ENCODE measurements at places on chromosomes 4 and X. TPM values are rescaled to one million over a fixed set of nuclear protein-coding genes. Genes with fewer than 3 reads are reported as not detected.

DNA sequence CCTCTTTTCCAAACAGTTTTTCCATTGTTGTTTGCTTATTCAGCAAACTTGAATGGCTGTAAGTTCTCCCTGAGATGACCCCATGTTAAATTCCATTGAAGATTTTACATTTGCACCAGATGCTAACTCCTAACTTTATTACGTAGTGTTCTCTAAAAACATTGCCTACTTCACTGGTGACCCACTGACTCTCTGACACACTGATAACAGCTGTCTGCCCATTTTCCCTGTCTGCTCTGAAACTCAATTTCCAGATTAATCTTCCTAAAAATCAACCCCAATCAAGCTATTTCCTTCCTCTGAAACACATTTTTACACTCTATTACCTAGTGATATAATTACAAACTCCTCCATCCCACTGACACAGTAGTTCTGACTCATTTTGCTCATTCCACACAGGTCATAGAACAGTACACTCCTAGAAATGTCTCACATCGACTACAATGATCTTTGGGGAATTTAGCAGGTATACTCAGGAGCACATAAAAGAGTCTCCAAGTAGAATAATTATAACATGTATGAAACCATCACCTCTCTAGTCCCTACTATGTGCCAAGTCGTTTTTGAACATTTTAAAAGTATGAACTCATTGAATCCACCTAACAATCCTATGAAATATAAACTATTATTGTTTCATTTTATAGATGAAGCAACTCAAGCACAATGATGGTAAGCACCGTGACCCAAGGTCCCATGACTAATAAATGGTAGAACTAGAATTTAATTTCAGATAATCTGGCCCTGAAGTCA is 210.9 kb downstream of the SLIT2 start:
- H3K36me3 ChIP-seq, result no peaks in the 10 kb centered on the region
- no peak for DNase-seq
- no peak overlapping the region for H3K27ac ChIP-seq

DNA sequence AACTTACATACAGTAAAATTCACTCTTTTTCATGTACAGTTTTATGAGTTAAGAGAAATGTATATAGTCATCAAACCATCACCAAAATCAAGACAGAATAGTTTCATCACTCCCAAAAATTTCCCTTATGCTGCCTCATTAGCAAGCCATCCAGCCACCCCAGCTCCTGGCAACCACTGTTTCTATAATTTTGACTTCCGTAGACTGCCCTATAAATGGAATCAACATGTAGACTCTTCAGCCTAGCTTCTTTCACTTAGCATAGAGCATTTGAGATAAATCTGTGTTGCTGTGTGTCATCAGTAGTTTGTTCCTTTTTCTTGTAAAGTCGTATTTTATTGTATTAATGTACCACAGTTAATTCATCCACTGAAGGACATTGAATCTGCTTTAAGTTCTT is 23.2 kb downstream of the HDX start:
- no peaks in the 10 kb centered on the region for H3K27me3 ChIP-seq
- no peak overlapping the region for H3K4me3 ChIP-seq
- no peaks in the 10 kb centered on the region for H3K4me1 ChIP-seq
- no peaks in the 10 kb centered on the region for H3K36me3 ChIP-seq

DNA sequence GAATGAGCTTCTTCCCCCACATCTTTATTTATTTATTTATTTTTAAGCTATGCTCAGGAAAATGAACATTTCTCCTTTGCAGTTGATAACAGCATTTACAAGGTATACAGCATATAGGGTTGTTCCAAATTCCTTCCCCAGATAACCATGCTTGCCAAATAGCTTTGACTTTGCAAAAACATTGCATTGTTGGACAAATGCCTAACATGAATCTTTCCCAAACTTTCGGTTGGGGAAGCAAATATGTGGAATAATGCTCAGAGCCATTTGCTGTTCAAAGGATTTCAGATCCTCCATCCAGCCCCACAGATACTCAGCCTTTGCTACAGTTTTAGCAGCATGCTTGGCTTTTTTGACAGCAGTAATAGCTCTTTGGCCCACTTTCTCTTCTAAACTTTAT is 127.2 kb upstream of the AGA start:
- peaks cover 8% of the 10 kb centered on the region for H3K4me1 ChIP-seq
- no peak overlapping the region for H3K27ac ChIP-seq

GRCh38 chr4:16466581-16466980 is 240.3 kb upstream of the TAPT1 start:
- H3K36me3 ChIP-seq, result no peaks in the 10 kb centered on the region
- H3K4me1 ChIP-seq, result no peaks in the 10 kb centered on the region
- DNase-seq, result no peak
- no peaks in the 10 kb centered on the region for H3K27me3 ChIP-seq

Gene NLRP2B
- total RNA-seq, result 0.95 TPM

Measured in thoracic aorta (tissue), 2 donors.